NCI-H1105 treated with DMSO at 0.1 percent for 48 hours (cell line): ENCODE measurements at places on chromosomes 2 and 18.

DNA sequence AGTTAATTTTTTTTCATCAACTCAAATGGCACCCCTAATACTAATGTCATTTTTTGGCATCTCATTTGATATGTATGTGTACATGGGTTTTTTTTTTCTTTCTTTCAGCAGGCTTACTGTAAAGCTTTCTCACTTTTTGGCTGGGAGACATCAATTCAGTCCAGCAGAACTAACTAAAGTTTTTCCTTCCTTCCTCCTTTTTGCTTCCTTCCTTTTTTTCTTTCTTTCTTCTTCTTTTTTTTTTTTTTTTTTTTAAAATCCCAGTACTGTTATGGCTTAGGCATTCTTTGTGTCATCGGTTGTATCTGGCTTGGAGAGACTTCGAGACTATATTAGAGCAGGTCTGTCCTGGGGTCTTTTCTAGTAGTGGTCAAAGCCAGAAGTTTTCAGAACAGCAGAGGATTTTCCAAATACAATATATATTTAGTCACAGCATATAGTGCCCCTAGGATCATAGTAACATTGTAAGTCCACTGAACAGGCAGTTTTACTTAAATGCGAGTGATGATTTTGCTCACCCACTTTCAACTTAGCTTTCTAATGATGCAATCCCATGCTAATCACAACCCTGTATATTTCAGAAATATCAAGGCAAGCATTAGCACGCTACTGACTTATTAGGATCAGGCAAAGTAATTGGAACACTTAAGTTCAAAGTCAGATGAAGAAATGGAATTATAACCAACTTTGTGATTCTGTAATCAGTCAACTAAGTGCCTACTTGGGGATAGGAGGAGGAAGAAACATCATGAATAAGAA is 4.0 kb downstream of the KLHL29 start:
- no peak for DNase-seq

DNA sequence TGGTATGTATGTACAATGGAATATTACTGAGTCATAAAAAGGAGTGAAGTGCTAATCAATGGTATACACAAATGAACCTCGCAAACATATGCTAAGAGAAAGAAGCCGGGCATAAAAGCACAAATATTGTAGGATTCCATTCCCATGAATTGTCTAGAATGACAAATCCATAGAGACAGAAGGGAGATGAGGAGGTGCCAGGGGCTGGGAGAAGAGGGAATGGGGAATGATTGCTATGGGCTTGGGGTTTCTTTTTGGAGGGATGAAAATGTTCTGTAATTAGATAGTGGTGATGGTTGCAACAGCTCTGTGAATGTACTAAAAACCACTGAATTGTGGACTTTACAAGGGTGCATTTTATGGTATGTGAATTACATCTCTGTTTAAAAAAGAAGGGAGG is 73.5 kb downstream of the GLI2 start:
- DNase-seq = no peak

DNA sequence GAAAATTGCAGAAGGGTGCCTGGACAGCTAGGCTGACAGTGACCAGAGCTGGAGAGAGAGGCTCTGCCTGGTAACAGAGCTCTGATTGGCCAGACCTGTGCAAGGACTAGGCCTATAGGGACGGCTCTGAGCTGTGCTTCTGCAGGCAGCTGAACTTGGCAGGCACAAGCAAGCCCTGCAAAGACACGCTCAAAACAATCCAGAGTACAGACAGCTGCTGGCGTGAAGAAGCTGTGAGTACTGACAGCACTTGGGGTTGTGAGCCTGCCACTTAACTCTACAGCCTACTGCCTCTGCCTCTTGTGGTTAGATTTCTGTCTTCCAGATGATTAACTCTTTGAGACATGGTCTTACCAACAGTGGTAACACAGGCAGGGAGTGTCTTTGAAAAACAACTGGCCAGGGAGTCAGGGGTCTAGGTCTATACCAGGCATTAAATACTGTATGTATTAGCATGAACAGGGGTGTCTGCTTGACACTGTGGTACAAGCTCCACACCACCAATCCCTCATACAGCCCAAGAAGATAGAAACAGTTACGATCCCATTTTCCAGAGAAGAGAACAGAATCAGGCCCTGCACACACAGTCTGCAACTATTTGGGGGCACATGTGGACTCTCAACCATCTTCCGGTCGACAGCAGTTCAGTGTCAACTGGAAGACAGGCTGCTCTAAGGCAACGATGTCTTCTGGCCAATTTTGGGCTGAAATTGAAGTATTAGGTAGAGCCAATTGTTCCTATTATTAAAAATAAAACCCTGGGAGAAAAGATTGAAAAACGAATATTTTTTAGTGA is 568.4 kb downstream of the TNS1 start:
- DNase-seq = peak; percentile 91

DNA sequence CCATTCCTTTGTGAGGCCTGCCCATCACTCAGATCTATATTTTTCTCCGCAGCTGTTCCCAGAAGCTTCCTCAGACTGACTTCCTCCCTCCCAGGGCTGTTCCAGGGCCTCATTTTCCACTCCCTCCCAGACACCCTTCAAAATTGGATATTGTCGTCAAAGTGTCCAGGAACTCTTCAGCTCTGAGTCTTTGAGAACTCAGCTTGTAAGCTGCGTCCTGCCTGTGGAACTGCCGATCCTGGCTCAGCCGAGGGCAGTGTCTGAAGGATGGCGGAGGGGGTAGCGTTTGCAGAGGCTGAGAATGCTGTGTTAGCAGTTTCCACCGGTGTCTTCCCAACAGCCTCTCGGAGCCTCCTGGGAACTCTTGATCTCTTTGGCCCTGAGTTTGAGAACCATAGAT is 27.1 kb downstream of the NCK2 start:
- DNase-seq = no peak

- DNase-seq = no peak
Observed at GRCh38 chr2:222042666-222043065, 256.1 kb downstream of the PAX3 start.

GRCh38 chr18:5066380-5066977 is 130.6 kb downstream of the AKAIN1 start:
- DNase-seq = no peak

DNA sequence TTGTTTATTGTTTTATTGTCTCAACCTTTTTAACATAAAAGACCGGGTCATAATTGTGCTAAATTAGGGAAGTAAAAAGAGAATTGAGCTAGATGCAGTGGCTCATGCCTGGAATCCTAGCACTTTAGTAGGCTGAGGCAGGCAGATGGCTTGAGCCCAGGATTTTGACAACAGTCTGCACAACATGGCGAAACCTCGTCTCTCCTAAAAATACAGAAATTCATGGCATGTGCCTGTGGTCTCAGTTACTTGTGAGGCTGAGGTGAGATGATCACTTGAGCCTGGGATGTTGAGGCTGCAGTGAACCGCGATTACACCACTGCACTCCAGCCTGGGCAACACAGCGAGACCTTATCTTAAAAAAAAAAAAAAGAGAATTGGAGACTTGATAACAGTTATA is 104.2 kb upstream of the TTC27 start:
- no peak for DNase-seq

DNA sequence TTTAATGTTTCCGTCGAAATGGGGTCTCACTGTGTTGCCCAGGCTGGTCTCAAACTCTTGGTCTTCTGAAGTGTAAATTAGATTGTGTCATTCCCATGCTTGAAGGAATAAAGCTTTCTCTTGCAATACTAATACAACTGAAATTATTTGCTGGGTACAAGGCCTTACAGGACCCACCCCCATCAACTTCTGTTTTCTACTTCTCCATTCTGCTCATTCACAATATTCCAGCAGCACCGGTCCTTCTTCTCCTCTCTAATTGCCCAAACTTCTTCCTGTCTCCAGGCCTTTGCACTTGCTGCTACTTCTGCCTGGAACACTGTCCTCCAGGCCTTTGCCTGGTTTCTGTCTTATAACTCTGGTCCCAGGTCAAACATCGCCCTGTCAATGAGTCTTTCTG is 73.8 kb downstream of the APOB start:
- DNase-seq = no peak

DNA sequence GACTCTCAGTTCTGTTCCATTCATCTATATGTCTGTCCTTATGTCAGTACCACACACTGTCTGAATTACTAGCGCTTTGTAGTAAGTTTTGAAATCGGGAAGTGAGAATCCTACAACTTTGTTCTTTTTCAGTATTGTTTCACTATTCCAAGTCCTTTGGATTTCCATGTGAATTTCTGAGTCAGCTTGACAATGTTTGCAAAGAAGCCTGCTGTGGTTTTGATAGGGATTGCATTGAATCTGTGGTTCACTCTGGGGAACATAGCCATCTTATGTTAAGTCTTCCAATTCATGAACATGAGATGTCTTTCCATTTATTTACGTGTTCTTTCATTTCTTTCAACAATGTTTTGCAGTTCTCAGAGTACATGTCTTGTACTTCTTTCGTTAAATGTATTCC is 15.0 kb downstream of the SLC3A1 start:
- DNase-seq = no peak

DNA sequence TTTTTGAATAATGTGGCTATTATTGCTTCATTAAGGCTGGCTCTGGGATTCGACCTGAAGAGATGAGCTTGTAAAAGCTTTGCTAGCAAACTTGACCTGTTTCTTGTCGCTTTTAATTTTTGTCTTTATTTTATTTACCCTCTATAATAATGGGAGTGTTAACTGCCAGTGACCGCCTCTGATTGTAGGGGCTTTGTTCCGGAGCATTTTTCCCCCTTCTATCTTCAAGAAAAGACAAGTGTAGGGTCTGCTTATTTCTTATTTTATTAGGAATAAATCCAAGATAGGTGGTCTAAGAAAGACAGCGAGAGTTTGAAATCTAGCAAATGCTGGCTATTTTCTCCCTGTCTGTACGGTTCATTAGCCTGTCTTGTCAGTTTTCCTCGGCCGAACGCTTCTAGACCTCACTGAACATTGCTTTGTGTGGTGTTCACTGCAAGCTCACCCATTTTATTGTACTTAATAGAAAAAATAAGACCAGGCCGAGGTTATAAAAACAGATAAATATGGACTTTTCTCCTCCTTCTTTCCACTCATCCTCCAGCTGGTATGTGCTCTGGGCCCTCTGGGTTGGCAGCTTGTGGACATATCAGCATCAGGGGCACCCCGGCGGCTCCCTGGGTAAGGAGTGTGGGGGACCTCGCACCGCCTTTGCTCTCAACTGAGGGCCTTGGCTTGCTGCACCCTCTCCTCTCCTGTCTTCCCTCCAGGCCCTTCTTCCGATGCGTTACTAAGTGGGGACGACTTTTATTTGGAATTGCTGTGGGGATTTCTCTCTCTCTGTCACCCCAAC is 8.5 kb downstream of the MEIS1 start:
- no peak for DNase-seq

DNA sequence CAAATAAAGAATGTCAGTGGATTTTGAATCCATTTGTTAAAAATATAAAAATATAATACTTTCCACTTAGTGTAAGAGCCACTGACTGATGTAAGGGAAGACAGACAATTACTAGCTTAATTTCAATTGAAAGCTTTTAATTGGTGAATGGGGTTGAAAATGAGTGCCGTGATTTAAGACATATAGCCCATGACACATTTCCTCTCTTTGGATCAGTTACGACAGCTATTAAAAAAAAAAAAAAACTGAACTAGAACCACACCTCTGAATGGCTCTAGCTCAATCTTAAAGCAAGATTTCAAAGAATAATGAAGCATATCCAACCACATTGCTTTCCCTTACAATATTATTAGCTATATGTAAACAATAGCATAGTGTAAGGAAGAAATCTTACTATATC is 44.0 kb downstream of the CIB4 start:
- DNase-seq = no peak

DNA sequence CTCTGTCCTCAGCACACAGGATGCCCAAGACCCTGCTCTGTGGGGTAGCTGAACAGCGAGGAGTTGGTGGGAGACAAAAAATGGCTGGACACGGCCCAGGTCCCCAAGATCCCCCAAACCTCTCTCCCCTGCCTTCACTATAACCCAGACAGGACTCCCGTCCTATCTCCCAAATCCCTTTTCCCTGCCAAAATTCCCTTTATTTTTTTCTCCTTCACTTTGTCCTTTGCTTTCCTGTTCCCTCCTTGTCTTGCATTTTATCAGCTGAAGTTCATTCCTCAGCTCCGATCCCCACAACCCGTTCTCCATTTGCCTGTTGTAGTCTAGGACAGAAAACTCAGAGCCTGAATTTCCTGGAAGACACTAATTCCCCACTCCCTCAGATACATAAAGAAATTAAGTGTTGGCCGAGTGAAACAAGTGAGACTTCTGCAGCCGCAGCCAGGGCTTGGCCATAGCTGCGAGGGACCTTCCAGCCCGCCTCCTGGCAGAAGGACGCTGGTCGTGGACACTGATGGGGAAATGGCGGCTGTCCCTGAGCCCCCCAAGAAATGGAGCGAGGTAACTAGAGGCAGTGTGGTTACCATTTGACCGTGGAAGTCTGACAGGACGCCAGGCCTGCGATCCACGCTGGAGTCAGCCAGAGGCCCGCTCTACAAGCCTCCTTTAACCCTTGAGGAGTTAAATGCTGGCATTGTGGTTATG is 173.6 kb downstream of the BCL2 start:
- DNase-seq = no peak

DNA sequence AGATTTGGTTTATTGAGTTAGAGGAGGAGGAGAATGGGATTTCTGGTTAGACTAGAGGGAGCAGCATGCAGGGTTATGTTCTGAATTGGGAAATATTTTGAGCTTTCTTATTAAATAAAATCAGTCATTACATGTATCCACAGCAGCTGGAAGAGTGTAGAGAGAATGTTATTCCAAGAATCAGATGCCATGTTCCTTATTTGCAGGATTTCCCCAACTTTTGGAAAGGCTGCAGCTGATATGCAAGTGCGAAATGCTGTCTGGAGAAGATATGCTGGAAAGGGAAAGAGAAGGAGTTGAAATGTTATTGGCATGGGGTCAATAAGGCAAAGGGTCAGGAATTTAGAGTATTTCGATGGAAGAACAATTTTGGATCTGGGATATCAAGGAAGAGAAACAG is 255.8 kb downstream of the MTX2 start:
- DNase-seq = no peak

GRCh38 chr2:26847655-26848335 is at the start of gene DPYSL5:
Gene DPYSL5 (plus strand): TSS chr2:26848132. CDS start chr2:26898500, 50,368 bp downstream.
- peak; percentile 81 for DNase-seq

DNA sequence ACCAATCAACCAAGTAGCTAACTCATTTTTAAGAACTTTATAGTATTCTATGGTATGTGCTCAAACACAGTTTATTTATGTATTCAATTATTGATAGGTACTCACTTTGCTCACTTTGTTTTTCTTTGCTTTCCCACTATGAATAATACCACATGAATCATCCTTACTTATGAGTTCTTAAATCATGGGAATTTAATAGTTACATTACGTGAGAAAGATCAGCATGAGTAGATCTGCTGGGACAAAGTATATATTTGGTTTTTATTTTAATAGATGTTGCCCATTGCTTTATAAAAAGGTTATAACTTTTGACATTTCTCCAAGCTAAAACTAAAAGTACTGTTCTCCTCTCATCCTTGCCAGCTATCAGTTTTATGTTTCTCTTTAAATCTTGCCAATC is 390.7 kb downstream of the LRATD1 start:
- no peak for DNase-seq

- DNase-seq = peak; percentile 24
Observed at GRCh38 chr2:65366595-65367125, 65.7 kb downstream of the SPRED2 start.
